ENCODE measurements at places on chromosomes 7 and 10.
A peak's percentile ranks its signal among the peaks of the same experiment; 100 is the strongest.

- no peak for DNase-seq
Observed at GRCh38 chr10:115209133-115209532, 116.0 kb downstream of the ATRNL1 start.

DNA sequence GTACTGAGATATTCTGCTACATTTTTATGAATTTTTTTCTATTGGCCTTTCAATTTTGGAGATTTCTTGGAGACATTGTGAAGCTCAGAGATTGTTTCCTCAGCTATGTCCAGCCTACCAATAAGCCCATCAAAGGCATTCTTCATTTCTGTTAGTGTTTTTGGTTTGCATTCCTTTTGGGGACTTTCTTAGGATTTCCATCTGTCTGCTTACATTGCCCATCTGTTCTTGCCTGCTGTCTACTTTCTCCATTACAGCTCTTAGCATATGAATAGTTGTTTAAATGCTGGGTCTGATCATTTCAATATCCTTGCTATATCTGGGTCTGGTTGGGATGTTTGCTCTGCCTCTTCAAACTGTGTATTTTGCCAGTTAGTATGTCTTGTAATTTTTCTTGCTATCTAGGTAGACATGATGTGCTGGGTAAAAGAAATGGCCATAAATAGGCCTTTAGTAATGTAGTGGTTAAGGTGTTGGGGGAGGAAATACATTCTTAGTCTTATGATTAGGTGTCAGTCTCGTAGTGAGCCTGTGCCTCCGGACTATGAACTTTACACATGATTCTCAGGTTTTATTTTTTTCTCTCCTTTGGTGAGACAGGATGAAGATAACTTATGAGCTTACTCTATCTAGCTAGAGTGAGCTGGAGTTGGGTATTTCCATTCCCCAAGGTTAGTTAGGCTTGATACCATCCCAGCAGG, 32.6 kb upstream of the NME8 start:
- DNase-seq: no peak

- DNase-seq: no peak
Observed at GRCh38 chr10:71347587-71348395, 28.7 kb downstream of the SLC29A3 start.

DNA sequence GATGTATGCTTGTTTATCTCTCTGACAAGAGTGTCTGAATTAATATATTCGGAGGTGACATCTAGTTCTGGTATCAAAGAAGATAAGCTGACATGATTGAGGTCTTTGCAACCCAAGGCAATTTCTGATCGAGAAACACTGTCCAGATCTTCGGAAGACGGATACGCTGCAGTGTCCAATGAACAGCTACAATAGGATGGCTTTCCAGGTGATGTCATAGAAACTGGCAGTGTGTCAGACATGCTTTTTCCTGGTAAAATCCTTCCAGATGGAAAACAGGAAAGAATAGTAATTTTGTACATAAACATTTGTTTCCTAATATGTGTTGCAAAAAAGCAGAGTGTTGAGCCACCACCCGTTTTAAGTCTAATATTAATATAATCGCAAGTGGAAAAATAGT, 33.4 kb downstream of the VWDE start:
- no peak for DNase-seq

GRCh38 chr10:89750441-89750840, 49.1 kb downstream of the KIF20B start:
- DNase-seq: no peak

- no peak for DNase-seq
Observed at GRCh38 chr7:96497567-96497966, 175.7 kb upstream of the SLC25A13 start.

- DNase-seq: no peak
Observed at GRCh38 chr7:151808400-151809145, 68.3 kb downstream of the PRKAG2 start.

- DNase-seq: no peak
Observed at GRCh38 chr7:28071570-28071969, 109.0 kb downstream of the JAZF1 start.

DNA sequence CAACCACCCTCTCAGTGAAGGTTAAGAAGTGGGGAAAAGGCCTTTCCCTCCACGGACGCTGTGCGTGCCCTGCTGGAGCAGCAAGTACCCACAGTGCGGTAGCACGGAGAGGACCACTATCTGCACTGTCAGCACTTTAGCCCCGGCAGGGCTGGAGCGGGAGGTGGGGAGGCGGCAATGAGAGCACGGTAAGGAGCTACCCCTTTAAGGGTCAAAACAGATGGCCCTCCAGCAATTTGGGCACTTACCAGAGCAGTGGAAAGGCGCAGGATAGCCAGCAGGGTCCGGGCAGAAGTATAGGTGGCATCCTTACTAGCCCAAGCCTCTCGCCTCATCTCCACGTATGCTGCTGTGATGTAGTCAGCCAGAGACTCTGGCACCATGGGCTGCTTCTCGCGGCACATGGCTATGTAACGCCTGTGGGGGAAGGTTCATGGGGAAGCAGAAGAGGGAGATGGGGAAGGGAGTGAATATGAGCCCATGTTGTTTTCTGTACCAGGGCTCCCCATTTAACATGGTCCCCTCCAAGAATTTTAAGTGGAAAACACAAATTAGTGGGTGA, 5.2 kb downstream of the COPS6 start:
- DNase-seq: no peak

- no peak for DNase-seq
Observed at GRCh38 chr7:101744588-101744987, 72.8 kb upstream of the CUX1 start.

DNA sequence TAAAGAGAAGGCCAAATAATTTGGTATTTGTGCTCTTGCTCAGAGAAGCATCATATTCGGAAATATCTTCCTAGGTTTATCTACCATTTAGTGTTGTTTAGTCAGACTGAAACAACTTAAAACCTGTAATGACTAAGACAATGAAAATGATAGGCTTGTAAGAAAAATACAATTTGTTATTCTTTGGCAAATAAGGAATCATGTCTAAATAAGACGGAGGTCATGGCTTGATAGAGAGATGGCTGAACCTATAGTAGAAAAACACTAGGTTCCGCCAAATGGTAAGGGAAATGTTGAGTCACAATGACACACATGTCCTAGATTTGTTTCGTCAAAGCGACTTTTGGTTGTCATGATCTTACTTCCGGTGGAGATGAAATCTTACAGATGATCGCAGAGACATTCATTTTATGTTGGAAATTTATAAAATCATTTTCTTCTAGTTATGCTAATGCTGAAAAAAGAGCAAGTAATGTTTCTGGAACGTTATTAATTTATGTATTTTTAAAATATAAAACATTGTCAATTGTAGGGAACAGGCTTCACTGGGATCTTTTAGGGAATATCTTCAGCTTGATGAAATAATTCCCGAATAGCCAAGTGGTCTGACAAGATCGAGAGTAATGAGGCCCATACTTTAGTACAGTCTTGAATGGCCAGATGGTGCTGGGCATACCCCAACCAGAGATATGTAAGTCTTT, 1.0 kb downstream of the SRGN start:
- DNase-seq: no peak

- DNase-seq: no peak
Observed at GRCh38 chr10:104322416-104322782, 15.9 kb downstream of the ITPRIP start.

GRCh38 chr10:51270936-51271530, 196.7 kb downstream of the PRKG1 start:
- no peak for DNase-seq

GRCh38 chr10:34716958-34717357, 98.1 kb downstream of the PARD3 start:
- no peak for DNase-seq

DNA sequence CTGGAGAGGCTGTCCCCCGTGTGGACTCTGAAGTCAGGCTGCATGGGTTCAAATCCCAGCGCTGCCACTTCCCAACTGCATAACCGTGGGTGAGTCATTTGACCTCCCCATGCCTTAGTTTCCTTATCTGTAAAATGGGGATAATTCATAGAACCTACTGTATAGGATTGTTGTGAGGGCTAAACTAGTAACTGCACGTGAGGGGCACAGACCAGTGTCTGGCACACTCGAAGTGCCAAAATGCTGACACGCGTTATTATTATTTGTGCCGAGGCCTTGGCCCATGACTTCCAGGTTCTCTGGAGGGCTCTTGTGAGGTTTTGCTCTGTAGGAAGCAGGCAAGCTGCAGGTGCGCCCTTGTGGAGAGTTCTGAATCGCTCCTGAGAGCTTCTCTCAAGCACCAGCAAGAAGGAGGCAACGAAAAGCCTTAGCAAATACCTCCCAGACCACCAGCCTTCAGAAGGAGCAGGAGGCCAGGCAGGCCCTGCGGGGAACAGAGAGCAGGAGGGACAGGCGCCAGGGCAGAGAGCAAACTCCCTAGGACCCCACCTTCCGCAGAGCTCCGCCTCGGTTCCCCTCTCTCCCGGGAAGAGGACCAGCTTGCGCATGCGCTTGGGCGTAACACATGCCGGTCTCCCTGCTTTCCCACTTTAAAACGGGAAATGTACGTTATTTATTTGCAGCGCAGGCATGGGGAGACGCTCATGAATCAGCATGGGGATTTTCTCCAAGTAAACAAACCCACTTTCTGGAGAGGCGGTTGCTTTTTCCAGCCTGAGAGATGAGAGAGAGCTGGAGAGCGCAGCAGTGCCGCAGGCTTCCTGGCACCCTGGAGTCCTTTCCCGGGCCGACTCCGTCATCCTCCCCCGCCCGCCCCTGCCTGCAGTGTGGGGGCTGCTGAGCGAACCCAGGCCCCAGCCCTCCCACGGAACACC, 39.6 kb downstream of the SORCS3 start:
- no peak for DNase-seq

GRCh38 chr7:43727003-43727402, 2.3 kb downstream of the COA1 start:
- no peak for DNase-seq

- DNase-seq: no peak
Observed at GRCh38 chr10:3886191-3886590, 101.2 kb upstream of the KLF6 start.

- DNase-seq: peak; percentile 6
Observed at GRCh38 chr10:73110345-73110849, at the start of gene NUDT13. TSS of gene NUDT13 (plus strand) at chr10:73110455. CDS start at chr10:73114366, 3,911 bp downstream.

DNA sequence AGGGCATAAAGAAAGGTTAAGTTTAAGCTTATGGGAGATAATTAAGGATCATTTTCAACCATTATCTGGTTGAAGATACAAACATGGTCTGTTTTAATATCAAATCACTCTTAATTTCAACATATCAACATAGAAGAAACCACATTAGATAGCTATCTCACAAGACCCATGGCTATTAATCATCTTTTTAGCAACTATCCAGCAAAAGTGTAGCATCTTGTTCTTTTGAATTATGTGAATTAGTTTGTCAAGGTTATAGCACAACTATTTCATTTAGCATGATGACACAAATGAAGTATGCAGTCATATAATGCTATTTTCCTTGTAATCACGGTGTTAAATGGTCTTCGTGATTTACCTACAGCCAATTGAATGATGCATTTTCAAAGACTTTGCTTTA, 58.9 kb upstream of the PPP1R9A start:
- no peak for DNase-seq

DNA sequence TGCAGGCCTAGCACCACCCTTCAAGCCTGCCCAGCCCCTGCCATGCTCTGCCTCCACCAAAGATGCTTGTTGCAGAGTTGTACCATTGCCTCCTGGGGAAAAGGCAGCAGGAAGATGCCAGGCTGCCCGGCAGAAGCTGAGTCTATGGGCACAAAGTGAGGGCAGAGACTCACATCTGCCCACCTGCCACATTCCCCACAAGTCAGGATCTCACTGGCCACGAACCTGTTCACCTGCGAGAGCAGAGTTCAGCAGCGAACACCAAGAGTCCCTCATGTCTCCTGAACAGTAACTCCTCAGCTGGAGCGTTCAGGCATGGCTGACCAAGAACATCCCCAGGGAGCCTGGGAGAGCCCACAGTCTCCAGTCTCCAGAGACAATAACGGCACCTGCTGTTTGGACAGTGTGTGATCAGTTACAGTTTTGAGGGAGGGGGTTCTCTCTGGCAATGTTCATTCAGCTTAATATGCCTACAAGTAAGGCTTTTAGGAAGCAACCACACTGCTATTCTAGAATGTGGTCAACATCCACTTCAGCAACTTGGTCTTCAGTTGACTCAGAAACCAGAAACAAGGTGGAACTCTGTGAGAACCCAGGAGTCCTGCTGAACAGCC, 78.5 kb downstream of the GRID1 start:
- no peak for DNase-seq

GRCh38 chr10:63323701-63324494, 141.9 kb downstream of the JMJD1C start:
- DNase-seq: no peak

- no peak for DNase-seq
Observed at GRCh38 chr7:88366845-88367244, 60.2 kb upstream of the STEAP4 start.

- no peak for DNase-seq
Observed at GRCh38 chr7:126804604-126805003, 448.1 kb downstream of the GRM8 start.
